ENCODE measurements at places on chromosomes 4 and X.

- DNase-seq, result no peak
Observed at GRCh38 chr4:148434075-148434773, 8.0 kb downstream of the NR3C2 start.

DNA sequence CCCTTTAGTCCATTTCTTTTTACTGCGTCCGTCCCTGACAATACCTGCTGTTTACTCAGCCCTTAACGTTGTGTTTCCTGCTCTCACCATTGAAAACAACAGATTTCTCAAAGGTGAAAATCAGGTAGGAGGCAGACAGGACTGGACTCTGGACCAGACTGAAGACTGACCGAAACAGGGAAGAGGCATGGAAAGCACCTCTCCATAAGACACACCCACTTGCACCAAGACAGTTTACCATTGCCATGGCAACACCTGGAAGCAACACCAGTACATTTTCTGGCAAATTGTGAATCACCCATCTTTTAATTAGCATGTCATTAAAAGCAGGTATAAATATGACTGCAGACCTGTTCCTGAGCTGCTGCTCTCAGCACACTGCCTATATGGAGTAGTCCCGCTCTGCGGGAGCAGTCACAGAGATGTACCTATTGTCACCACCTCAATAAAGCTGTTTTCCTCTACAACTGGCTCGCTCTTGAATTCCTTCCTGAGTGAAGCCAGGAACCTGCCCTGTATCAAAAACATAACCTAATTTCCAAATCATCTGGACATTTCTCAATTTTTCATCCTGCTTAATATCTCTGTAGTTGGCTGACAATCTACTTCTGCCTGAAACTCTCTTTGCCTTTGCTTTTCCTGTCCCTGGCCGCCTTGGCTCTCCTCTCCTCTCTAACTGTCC is 117.0 kb downstream of the RNF150 start:
- DNase-seq, result no peak

- DNase-seq, result no peak
Observed at GRCh38 chrX:113868711-113869110, 715.2 kb upstream of the HTR2C start.

GRCh38 chr4:149322203-149322602 is 493.4 kb downstream of the IQCM start:
- no peak for DNase-seq

GRCh38 chr4:183618681-183619080 is 40.3 kb downstream of the RWDD4 start:
- no peak for DNase-seq

DNA sequence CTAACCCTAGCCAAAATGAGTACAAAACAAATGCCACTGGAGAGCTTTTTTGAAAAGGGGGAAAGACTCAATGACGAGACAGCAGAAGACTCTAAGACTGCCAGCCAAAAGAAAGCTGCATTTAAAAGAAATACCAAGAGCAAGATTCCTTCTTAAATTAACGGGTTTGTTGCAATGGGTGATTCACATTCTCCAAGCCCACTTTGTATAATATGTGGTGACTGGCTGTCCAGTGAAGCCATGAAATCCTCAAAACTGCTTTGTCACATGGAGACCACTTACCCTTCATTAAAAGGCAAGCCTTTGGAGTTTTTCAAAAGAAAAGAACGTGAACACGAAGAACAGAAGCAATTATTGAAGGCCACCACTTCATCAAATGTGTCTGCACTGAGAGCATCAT is 68.2 kb downstream of the MRPL1 start:
- DNase-seq, result no peak

- DNase-seq, result no peak
Observed at GRCh38 chr4:33577791-33578190, 2666.5 kb downstream of the ARAP2 start.

- DNase-seq, result no peak
Observed at GRCh38 chr4:161197912-161198311, 965.9 kb downstream of the FSTL5 start.

DNA sequence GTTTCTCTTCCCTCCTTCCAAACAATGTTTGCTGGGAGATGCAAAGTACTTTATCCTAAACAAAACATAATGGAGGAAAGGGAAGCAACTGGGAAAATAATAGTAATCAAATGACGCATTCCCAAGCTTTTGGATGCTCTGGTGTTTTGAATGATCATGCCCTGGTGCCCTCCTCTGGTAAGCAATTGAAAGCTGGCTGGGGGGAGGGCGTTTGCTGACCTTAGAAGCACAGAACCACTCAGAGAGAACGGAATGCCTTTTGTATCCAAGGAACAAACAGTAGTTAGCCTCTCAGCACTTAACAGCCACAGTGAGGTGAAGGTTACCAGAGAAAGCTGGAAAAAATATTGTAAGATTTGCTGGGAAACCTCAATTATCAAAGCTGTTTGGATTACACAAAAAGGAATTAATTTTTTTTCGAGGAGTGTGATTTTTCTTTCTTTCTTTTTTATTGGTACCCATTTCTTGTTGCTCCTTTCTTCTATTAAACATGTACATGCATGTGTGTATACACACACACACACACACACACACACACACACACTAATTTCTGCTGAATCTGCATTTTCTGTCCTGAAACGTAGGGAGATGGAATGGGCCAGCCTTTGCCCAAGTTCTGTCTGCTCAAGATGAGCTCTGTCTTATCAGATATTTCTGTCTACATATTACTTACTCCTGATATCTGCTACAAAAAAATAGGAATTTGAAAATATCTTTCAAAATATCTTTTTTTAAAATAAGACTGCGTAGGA is 155.8 kb upstream of the IGFBP7 start:
- DNase-seq, result no peak

DNA sequence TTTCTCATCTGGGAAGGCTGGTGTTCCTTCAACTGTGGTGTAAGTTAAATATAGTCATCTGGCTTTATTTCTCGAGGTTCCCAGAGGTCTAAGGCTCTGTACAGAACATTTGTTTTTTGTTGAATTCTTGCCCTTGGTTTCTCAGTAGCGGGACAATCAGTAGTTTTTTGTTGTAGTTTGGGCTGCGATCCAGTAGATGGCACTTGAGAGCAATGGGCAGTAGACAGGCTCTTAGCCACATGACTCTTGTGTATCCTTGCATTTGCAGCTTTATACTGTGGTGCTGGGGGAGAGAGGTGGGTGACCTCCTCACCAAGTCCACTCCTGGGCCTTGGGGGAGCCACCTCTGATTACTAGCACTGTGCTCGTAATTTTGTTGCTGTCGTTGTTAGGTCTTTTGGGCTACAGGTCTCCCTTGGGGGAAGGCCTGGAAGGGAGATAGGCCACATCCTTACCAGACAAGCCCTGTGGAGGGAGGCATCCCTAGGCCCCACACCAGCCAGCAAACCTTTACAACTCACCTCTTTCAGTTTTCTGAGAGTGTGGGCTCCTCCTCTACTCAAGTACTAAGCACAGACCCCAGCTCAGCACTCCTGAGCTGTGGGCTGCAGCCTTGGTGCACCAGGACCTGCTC is 8.1 kb downstream of the ETDB start:
- DNase-seq, result no peak

DNA sequence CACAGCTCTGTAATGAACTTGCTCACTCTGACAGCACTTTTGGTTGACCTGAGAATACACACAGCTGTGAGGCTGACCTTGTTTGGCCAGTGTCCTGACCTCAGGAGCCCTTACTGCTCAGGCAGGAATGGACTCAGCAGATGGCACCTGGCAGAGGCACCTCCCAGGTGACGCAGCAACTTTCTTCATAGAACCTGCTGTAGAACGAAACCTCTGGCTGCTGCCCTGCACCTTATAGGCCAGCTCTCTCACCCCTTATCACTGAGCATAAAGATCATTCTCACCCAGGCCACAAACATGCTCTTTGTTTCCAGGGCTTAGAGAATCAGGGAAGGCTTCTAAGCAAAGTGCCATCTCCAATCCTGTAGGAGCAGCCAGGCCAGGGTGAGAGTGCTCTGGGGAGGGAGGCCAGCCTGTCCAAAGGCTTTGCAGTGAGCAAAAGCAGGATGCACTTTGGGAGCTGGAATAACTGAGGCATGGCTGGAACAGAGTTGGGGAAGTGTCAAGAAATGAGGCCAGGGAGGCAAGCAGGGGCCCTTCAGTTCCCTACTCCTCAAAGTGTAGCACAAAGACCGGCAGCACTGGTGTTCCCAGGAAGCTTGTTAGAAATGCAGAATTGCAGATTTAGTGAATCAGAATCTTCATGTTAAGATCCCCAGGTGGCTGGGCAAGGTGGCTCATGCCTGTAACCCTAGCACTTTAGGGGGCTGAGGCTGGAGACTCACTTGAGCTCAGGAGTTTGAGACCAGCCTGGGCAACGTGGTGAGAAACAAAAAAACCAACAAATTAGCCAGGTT is 13.3 kb upstream of the CENPU start:
- no peak for DNase-seq

- peak; percentile 23 for DNase-seq
Observed at GRCh38 chrX:129754056-129755024, 15.6 kb downstream of the XPNPEP2 start.

DNA sequence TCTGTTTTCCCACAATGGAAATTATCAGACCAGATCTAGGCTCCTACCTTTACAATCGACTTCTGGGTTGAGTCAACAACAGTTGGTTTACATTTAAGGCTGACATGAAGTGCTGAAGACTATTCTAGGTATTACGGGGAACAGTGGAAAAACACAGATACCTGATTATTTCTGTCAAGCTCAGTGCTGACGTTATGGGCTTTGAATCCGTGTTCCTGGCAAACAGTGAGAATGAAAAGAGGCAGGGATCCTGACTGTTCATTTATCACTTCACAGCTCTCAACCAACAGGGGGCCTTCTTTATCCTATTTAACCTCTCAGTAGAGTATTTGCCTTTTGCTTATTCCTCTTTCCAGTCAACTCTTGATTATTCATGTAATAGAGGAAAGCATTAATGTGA is 43.1 kb downstream of the TMEM164 start:
- no peak for DNase-seq

DNA sequence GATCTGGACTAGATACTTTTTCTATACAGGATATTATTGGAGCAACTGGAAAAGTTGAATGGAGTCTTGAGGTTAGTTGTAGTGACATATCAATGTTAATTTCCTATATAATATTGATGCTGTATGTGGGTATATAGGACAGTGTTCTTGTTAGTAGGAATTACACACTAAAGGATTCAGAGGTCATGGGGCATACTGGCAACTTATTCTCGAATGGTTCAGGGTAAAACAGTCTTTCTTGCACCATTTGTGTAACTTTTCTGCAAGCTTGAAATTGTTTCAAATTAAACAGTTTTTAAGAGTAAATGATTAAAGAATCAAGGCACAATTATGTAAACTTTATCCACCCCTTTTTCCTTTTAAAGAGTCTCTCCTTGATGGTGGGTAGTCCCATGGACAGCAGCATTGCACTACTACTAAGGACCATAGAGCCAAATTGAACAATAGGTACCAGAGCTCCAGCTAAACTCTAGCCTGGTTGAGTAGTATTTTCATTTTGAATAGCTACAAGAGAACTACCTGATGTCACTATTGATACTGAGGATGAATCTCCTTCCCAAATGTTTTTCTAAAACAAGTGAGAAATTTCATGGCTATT is 70.1 kb downstream of the DMP1 start:
- DNase-seq, result no peak

DNA sequence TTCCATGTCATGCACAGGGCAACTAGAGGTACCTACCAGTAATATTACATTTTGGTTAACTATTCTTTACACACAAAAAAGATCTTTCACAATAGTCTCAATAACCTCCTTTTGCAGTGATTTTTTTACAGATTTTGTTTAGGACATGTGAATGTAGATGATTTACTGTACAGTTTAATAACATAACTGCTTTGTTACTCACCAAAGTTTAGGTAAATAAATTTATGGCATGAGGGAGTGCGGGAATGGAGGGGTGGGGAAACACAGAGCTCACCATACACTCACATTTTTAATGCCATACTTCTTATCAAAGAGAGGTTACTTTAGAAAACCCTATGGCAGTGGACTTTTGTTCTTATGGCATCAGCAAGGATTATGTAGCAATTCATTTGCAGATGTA is 93.1 kb upstream of the TEX13A start:
- DNase-seq, result no peak

GRCh38 chr4:172945611-172946010 is 223.0 kb upstream of the GALNT7 start:
- no peak for DNase-seq

- DNase-seq, result no peak
Observed at GRCh38 chrX:50066318-50066937, 134.4 kb downstream of the AKAP4 start.

DNA sequence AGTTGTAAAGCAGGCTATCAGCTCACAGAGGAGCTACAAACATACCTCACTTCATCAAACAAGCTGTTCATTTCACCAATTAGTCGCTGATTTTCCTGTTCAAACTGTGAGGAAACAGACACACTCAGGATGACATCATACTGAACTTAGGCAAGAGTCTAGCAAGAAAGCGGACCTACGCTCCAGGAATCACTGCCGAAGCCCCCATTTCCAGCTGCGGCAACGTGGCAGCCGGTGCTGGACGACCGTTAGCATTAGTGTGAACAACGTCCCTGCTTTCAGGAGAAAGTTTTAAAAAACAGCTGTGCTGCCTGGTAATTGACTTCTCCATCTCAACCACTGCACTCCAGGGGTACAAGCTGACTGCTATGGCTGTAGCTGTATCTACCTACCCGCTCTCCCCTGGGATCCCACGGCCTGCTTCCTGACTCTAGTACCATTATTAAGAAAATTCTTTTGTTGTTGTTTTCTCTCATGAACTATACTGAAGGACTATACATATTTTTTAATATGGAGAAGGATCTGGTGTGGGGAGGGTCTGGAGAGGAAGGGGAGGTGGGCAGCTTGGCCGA is 38.3 kb downstream of the NSG1 start:
- no peak for DNase-seq

DNA sequence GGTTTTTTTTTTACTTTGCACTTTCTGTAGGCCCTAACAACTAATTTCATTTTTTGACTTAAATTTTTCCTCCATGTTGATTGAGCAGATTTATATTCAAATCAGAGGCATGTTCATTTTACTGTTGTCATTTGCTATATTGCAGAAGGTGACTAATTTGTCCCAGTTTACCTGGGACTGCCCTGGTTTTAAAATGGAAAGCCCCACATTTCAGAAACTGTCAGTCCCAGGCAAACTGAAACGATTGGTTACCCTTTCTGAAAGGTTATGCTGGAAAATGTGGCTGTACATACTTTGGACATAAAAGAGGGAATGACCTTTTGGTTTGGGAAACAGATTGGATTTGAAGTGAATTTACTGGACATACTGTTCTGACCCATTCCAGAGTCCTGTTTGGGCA is 160.0 kb downstream of the SPCS3 start:
- no peak for DNase-seq

GRCh38 chr4:161926033-161926828 is 237.6 kb downstream of the FSTL5 start:
- no peak for DNase-seq

DNA sequence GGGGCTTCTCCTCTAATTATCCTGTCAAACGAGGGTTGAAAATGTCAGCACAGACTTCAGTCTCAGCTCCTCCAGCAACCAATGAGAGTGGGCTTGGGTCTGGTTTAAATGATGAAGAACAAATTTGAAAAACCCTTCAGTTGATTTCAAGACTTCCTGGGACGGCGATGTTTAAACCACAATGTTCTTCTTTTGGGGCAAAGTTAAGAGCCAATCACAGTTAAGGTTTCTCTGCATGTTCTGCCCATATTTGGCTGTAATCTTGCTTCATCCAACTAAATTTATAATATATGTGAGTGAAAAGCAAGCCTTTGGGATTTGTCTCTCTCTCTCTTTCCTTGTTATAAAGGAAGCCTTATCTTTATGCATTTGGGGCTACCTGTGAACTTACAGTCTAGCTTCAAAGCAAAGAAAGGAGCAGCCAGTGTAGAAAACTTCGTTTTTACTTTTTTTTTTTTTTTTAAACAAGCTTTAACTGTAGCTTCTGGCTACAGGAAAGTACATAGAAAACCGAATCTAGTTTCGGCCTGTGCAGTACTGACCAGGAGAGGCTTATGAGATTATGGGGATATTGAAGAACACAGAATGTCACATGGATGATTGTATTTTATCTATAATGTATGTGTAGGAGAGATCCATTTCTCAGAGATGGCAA is 46.8 kb upstream of the FAM9C start:
- DNase-seq, result peak; percentile 69
